Sciatic nerve (tissue), 2 donors: ENCODE measurements at places on chromosomes 1 and 21.

DNA sequence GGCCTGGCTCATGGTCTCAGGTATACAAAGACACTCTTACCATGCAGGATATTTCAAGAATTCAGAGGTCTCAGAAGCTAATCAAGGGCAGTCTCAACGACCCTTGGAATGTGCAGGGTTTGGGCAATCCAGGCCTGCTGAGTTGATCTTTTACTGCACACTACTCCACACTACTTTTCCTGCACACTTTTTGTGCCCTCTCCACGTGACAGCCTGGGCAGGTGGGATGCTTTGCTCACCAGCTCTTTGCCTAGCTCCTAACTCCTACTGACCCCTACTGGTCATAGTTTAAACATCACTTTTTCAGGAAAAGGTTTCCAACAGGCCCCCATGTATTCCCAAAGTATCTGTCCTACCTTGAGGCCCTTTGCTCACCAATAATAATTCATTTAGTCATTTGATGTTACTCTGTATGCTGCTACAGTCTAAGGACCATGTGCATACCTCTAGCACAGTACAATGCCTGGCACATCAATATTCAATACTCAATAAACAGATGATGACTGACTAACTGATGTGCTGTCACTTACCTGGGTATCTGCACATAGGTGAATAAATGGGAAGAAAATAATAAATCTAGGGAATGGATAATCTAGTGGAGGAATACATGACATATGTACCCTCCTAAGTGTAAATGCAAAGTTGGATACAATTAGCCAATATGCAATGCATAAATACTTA lies 9.6 kb downstream of the DUSP23 start:
- DNase-seq, result no peak

DNA sequence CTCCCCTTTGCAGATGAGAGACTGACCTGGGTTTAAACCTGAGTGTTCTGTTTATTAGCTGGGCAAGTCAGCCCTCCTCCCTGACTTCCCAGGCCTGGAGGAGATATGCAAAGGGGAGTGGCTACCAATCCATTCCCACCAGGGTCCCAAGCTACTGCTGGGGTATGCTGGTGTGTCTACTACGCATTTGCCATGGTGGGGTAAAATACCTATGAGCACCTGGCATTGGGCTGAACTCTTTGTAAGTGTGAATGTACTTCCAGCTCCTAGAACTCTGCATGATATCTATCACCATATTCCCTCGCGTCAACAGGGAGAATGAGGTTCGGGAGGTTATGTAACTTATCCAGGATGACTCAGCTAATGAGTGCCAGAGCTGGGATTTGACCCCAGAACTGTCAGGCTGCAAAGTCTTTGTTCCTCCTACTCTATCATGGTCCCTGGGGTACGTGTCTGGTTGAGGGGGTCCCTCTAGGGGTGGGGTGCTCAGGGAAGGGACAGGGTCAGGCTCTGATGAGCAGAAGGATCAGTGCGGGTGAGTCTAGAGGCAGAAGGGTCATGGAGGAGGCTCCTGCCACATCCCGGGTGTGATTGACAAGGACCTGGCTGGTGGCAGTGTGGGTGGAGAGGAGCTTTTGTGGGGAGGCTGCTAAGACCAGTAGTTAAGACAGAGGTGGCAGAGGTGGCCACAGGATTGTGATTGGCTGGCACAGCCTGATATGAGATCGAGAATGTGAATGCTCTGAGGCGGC lies 16.7 kb downstream of the AMPD2 start:
- no peak for DNase-seq

DNA sequence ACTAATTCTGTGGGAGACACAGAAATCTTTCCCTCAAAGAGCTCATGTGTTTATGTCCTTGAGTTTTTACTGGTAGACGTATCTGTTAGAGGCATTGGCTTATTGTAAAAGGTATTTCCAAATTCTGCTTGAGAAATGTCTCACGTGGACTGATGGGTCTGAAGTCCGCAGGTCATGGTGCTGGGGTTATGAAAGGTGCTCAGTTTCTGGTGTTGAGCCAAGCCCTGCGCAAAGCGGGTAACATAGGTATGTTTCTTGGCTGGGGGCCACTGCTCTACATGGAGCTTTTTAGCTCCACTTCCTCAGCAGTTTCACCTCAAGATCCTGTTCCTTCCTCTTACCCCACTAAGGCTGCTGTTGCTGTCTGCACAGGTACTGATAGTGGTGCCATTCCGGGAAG lies 10.8 kb downstream of the UTP25 start:
- no peak for DNase-seq

DNA sequence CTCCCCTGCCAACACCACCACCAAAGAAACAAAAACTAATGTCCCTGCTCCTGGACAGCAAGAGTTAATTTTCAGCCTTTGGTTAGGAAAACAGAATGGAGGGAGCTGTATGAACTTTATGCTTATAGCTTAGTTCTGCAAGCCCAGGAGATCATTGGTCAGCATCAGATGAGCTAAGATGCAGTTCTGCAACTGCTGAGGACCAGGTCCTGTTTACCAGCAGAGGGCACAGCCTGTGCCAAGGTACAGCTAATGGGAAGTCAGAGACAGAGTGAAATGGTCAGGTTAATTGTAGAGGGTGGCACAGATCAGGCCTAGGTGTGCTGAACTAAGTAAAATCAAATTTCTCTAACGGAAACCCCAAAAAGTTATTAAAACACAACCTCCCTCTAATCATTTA lies 161.3 kb downstream of the ROR1 start:
- no peak for DNase-seq

- DNase-seq, result peak; percentile 52
These were observed 46.9 kb downstream of the S100B start for GRCh38 chr21:46557919-46558392.

- DNase-seq, result no peak
These were observed 3.1 kb upstream of the CDC14A start for GRCh38 chr1:100349246-100349645.

DNA sequence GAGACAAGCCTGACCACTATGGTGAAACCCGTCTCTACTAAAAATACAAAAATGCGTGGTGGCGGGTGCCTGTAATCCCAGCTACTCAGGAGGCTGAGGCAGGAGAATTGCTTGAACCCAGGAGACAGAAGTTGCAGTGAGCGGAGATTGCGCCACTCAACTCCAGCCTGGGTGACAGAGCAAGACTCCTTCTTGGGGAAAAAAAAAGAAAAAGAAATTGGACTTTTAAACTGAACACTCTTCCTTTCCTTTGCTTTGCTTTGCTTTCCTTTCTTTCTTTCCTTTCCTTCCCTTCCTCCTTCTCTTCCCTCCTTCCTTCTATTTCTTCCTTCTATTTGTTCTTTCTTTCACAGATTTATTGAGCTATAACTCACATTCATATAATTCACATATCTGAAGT lies 43.3 kb upstream of the PUM1 start:
- DNase-seq, result no peak

DNA sequence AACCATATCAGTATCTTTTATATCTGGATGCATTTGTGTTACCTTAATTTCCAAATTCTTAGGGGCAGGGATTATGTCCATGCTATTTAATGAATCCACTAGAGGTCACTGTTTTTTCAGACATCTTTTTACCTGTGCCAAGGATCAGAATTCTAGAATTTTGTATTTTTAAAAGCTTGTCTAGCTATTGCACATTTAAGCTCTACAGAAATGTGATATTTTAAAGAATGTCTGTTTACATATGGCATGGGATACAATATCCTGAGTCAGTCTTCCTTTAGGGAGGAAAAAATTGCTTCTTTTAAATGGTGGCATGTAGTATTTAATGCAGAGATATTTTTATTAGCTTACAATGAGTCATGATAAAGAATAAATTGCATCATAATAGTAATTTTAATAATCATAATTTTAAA lies 11.3 kb downstream of the RPAP2 start:
- DNase-seq, result no peak

- peak; percentile 28 for DNase-seq
These were observed 26.2 kb upstream of the LBR start for GRCh38 chr1:225453797-225454648.

- DNase-seq, result no peak
These were observed 51.4 kb downstream of the ADCY10 start for GRCh38 chr1:167862432-167863076.

DNA sequence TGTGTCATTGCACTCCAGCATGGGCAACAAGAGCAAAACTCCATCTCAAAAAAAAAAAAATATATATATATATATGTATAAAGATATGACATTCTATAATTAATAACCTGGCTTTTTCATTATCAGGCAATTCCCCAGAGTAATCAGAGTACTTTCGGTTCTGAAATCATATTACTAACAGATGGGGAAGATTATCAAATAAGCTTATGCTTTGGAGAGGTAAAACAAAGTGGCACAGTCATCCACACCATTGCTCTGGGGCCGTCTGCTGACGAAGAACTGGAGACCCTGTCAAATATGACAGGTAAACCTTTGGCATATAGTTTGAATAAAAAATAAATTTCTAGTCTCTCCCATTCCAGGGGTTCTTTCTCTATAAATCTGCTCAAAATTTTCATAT lies 58.5 kb upstream of the SH3GLB1 start:
- DNase-seq, result no peak

DNA sequence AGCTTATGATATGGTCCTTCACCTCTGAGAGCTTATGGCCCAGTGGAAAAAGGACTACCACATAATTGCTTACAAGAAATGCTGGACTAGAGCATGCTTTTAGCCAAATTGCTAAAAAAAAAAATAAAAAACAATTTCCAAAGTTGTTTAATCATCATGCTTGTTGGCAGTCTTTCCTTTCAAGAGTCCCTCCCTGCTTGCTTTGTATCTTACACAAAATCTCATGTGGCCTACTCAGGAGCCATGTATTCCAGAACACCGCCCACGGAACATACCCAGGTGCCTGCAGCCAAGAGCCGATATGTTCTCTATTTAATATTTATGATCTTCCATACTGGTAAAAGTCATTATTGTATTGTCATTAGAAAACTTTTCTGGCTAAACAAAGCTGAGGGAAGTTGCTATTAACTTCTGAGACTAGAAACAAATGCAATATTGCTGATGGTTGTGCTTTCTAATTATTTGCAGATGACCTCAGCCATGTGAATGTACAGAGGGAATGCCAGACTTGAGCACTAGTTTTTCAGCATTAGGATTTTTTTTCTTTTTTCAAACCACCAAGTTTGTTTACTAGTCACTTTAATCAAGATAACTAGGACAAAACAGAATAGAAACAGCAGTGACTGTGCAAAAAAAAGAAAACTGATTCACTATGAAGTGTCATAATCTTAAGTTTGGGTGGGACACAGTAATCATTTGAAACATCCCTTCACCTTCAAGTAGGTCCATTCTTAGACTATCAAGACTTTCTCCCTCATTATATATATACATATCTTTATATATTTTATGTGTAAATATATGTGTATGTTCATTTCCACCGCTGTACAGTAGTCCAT lies 129.3 kb upstream of the GORAB start:
- no peak for DNase-seq

DNA sequence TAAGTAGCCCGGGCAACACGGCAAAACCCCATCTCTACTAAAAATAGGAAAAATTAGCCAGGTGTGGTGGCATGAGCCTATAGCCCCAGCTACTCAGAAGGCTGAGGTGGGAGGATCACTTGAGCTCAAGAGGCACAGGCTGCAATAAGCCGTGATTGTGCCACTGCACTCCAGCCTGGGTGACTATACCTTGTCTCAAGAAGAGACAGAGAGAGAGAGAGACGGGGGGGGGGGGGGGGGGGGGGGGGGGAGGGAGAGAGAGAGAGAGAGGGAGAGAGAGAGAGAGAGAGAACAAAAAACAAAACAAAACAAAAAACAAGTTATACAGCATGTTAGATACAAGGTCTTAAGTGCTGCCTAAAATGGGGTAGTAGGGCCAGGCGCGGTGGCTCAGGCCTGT lies 77.8 kb upstream of the ZNF281 start:
- DNase-seq, result no peak

DNA sequence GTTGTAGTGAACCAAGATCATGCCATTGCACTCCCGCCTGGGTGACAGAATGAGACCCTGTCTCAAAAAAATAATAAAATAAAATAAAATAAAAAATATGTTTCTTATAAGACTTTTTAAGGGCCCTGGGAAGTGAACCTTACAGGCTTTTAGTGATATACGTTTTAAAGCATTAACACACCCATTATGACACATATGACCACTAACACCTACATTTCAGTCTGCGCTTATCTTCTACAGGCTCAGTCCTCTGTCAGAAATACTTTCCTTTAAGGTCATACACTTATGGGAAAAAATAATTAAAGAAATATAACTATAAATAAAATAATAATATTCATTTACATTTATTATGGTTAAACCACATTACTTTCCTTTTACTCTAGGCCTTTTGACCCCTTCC lies 21.9 kb downstream of the ADSS2 start:
- no peak for DNase-seq

GRCh38 chr1:152109231-152109997 lies 5.8 kb downstream of the TCHH start:
- DNase-seq, result no peak

DNA sequence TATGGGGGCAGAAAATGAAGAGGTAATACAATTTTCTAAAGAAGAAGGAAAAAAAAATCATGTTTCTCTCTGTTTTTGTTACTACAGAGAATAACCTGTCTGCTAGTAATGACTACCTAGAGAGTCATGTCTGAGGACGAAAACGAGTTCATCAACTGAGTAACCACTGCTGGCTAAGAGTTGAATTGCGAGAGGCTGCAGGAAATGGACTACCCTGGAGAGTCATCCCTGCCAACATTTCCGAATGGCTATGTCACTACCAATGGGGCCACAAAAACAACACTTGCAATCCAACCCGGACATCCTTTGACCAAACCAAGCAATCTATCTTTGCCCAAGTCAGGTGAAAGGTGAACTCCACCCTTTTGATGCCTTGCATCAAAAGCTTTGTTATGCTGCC lies 120.6 kb downstream of the FCRL5 start:
- no peak for DNase-seq

DNA sequence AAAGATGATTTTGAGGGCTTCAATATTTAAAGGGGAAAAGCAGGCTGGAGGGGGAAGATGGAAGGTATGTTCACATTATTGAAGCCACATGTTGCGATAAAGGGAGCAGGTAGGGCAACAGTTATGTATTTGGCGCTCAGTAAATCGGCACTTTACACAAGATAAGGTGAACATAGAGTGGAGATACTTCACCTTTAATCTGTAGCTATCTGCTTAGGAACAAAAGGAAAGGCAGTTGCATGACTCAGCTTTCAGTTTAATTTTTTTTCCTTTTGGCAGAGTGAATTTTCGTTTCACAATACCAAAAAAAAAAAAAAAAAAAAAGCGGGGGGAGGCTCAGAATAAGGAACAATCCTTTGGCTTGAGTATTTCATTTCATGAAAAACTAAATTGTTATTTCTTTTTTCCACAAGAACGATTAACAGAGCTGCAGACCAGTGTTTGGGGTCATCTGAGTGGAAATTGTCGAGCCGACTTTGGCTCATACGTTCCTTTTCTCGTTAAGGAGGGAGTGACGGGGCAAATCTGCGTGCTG lies 1.1 kb upstream of the COQ8A start:
- no peak for DNase-seq

DNA sequence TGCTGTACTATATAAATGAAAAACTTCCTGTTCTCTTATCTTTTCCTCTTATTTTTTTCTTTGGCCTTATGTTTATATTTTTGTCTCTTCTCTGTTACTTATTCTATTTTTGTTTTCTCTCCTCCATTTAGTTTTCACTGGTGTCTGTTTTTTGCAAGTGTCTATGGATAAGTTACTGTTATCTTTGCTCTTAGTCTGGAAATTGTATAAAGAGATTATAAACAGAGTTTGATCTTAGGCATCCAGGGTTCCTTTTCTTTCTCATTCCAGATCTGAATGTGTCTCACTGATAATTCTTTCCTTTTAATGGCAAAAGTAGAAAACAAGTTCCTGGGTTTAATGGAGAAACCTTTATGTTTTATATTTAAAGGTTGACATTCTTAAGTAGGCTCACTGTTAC lies 34.5 kb downstream of the MAN1A2 start:
- no peak for DNase-seq
